ENCODE measurements at places on chromosomes 5 and 9. TPM values are rescaled to one million over a fixed set of nuclear protein-coding genes. Genes with fewer than 3 reads are reported as not detected.

DNA sequence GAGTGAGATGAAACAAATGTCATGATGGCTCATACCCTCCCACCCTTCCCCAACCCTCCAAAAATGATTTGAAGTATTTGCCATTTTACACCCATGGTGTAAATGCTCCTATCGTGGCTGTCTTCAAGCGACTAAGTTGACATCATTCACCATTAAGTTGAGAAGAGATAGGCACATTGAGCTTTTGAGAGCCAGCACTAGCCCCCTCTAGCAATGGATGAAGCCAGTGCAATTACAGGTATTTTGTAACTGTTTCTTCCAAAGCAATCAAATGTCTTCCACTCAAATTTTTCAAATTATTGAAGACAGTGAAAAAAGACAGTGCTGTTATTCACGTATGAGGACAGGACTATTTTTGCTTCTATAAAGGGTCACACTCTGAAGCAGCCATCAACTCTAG, 371.5 kb upstream of the KLF4 start:
- no peak for DNase-seq
- no peaks in the 10 kb centered on the region for H3K4me1 ChIP-seq
- H3K27ac ChIP-seq = no peak overlapping the region

DNA sequence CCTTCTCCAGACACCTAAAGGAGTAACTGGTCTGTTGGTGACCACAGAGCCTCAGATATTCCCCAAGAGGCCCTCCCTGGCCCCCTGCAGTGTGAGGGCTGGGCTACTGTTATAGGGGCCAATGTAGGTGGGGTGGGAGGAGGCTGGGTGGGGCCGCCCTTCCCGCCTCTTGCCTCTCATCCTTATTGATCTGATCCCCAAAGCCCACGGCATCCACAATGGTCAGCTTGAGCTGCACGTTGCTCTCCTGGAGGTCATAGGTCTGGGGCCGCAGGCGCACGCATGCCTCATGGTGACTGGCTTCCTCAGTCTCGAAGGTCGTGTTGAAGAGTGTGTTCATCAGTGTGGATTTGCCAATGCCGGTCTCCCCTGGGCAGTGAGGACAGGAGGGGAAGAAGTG, 13.0 kb downstream of the SEPTIN8 start:
- H3K27me3 ChIP-seq = no peaks in the 10 kb centered on the region
- no peak for DNase-seq
- H3K4me1 ChIP-seq = peaks cover 37% of the 10 kb centered on the region
- H3K36me3 ChIP-seq = peaks cover 22% of the 10 kb centered on the region
- H3K27ac ChIP-seq = no peak overlapping the region

DNA sequence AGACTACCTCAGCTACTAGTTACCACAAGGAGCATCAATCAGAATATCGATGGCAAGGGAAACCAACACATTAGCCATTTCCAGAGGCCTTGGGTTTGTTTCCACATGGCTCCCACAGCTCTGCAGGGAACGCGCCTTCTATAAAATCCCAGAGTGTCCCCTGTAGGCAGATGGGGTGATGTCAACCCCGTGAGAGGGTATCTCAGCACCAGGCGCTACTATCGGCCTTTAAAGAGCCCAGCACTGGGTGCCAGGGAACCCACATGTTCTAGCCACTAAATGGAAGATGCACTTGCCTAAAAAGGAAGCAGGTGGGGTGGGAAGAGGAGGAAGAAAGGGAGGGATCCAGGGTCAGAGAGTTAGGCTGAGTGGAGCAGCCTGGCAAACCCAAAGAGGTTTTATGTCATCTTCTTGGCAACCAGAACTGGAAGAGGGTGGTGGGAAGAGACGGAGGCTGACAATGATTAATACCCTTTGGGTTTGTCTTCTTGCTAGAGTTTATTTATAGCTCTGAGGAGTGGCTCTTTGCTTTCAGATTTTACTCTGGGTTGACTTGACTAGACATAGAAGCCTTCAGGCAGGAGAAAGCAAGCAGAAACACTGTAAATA, 19.9 kb downstream of the MACROH2A1 start:
- peaks cover 75% of the 10 kb centered on the region for H3K36me3 ChIP-seq
- peaks cover 89% of the 10 kb centered on the region for H3K4me1 ChIP-seq
- no peak overlapping the region for H3K4me3 ChIP-seq
- DNase-seq = no peak
- H3K27ac ChIP-seq = no peak overlapping the region

DNA sequence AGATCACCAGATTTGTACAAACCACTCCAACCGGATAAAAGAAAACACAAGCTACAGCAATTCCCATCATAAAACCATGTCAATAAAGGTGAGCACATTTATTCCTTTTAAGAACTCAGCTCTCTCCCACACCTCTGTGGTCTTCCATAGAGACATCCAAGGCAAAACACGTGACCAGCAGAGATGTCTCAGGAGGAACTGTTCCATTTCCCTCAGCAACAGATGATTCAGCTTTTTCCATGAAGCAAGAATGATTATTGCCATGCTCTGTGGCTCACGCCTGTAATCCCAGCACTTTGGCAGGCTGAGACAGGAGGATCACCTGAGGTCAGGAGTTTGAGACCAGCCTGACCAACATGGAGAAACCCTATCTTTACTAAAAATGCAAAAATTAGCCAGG, 15.8 kb downstream of the GZMK start:
- H3K4me1 ChIP-seq = no peaks in the 10 kb centered on the region
- no peak for DNase-seq
- no peaks in the 10 kb centered on the region for H3K27me3 ChIP-seq
- no peaks in the 10 kb centered on the region for H3K36me3 ChIP-seq
- no peak overlapping the region for H3K4me3 ChIP-seq

DNA sequence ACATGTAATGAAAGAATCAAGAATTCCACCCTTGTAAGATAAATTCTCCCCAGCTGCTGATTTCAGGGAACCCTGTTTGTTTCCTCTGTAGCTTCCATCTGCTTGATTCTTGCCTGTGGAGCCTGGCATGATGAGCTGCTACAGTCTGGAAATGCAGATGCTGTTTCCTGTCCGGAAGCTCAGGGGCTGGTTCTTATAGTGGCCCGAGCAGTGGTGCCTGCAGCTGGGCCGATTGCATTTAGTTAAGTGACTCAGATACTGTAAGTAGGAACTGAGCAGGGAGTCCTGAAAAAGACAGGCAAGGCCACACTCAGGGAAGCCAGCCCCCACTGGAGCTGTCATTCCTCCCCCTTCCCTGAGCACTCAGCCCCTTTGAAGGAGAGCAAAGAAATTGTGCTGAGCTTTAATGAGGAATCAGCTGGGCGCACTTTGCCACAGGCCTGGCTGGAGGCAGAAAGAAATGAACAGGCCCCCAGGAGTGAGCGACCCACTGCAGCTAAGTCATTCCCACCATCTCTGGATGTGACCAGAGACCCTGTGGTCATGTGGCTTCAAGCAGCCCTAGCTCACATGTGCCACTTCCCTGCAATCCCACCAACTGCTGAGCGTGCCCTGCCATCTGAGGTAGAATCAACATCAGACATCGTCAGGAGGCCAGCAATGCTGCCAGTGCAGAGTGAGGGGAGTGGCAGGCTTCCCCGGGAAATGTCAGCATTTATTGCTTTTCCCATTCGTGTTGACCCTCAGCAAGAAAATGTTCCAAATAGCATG, 206.0 kb upstream of the WWC1 start:
- H3K36me3 ChIP-seq = peaks cover under 1% of the 10 kb centered on the region
- H3K4me3 ChIP-seq = no peak overlapping the region
- no peaks in the 10 kb centered on the region for H3K27me3 ChIP-seq
- no peaks in the 10 kb centered on the region for H3K4me1 ChIP-seq
- DNase-seq = no peak

DNA sequence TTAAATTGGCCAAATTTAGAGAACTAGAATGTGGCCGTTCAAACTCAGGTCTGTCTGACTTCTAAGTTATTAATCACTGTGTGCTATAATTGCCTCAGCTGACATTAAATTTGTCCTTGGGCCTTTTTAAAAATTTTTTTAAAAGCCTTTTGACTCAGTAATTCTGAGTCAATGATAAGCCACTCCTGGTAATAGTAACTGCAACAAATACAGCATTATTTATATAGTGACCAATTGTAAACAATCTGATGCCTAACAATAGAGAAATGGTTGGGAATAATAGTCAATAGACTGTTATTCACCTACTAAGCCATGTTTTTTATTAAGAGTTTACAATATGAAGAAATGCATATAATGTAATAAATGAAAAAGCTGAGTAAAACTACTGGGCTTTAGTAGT, 70.9 kb upstream of the FSD1L start:
- no peak overlapping the region for H3K4me3 ChIP-seq
- DNase-seq = no peak
- no peaks in the 10 kb centered on the region for H3K27me3 ChIP-seq
- H3K4me1 ChIP-seq = no peaks in the 10 kb centered on the region
- no peak overlapping the region for H3K27ac ChIP-seq
- H3K36me3 ChIP-seq = no peaks in the 10 kb centered on the region

The SLC6A3 gene
- not detected for total RNA-seq

The RASGRF2 gene
- 8.3 TPM for total RNA-seq

Measured in heart left ventricle (tissue), 16 donors.